ENCODE measurements at places on chromosomes 2 and 18.

GRCh38 chr2:24919506-24920097, 435 bp downstream of the ADCY3 start:
- no peak for DNase-seq

DNA sequence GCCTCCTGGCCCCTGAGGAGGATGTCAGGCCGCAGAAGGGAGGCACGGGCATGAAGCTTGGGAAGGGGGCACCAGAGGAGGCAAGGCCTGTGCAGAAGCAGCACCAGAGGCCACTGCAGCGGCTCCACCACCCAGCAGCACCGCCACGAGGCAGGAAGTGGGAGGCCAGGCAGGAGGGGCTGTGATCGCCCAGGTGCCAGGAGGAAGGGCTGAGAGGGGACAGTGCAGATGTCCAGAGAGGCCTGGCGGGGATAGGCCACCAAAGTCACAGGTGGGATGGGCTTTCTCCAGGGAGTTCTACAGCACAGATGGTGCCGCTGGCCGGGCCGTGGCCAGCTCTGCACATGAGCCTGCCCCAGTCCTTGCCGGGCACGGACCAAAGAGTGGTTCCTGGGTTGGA, 6.0 kb upstream of the ALPI start:
- no peak for DNase-seq

- no peak for DNase-seq
Measured at GRCh38 chr2:61044636-61045035, 21.0 kb upstream of the SANBR start.

- DNase-seq = no peak
Measured at GRCh38 chr2:195006856-195007255, 650.2 kb upstream of the SLC39A10 start.

GRCh38 chr2:98903064-98903355, 33.0 kb downstream of the CRACDL start:
- no peak for DNase-seq
